ENCODE measurements at places on chromosomes 16 and 17.

DNA sequence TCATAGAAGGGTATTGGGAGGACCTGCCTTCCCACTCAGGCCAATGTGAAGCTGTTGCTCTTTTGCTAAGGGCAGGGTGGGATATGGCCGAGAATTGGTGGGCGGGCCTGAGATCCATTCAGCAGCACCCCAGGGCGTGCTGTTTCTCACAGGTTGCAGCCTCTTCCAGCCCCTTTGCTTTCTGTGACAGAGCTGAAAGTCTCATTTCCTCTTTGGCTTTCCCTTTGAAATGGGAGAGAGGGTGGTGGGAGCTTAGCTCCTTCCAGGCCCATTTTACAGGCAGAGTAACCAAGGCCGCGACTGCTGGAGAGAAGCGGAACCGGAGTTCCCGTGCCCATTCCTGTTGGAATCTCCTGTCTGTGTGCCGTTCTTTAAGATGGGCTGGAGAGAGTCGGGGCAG lies 183.0 kb downstream of the RAB11FIP4 start:
- DNase-seq: no peak

DNA sequence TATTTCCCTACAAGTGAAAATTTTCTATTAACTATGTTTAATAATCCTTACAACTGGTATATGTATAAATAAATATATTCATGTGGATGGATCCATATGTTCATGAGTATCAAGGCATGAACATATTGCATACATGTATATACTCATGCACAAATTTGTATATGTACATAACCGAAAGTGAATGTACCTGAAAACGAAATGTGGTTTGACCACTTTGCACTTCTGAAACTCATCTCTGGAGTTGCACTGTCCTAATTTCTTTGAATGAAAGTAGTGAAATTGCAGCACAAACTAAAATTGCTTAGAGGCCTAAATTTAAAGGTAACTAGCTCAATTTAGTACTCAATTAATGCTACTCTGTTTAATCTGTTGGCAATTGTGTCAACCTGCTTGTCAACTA lies 27.4 kb upstream of the GNAO1 start:
- no peak for DNase-seq

DNA sequence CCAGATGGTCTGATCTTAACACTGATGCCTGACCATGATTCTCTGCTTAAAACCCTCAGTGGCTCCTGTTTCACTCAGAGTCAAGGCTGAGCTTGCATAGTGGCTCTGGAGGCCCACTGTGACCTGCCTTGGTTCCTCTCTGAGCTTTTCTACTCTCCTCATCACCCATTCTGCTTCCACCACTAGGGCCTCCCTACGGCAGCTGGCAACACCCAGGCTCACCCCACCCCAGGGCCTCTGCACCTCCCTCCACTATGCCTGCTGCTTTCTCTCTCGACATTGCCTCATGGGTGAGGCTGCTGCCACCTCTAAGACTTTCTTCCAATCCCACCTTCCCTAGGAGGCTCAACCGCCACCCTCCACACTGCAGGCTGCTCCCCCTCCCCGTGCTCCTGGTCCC lies 127.6 kb downstream of the IRX3 start:
- DNase-seq: no peak

GRCh38 chr16:67805718-67806427 lies 487 bp downstream of the RANBP10 start:
- DNase-seq: no peak

- no peak for DNase-seq
Measured at GRCh38 chr16:23868136-23868535, 32.4 kb downstream of the PRKCB start.

GRCh38 chr16:68768771-68769170 lies 31.7 kb downstream of the CDH1 start:
- no peak for DNase-seq

GRCh38 chr17:16465861-16466338 lies 26.1 kb downstream of the LRRC75A start:
- no peak for DNase-seq

DNA sequence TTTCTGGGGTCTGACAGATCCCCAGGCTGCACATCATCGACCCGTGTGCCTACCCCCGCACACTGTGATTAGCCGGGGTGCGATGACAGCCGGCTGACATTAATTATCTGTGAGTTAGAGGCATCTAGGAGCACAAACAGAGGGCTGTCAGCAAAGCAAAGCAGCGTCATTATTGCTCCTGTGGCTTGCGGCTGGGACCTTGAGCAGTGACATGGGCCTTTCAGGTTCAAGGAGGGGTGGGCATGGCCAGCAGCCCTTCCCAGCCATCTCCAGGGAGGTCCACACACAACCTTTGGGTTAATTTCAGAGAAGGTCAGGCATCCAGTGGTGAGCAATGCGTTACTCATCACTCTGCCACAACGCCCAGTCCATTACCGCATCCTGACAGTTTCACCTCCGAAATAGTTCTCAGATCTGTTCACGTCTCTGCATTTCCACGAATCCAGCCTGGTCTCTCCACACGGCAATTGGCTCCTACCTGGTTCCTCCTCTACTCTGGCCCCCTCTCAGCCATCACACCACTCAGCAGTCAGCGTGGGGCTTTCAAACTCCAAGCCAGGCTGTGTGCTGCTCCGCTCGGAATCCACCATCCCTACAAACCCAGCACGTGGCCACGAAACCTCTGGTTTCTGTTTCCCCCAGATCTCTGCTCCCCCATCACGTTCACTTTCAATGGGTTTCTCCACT lies 249.7 kb upstream of the C16orf82 start:
- DNase-seq: peak; percentile 81

- DNase-seq: no peak
Measured at GRCh38 chr16:73043828-73044467, 4.0 kb downstream of the ZFHX3 start.

DNA sequence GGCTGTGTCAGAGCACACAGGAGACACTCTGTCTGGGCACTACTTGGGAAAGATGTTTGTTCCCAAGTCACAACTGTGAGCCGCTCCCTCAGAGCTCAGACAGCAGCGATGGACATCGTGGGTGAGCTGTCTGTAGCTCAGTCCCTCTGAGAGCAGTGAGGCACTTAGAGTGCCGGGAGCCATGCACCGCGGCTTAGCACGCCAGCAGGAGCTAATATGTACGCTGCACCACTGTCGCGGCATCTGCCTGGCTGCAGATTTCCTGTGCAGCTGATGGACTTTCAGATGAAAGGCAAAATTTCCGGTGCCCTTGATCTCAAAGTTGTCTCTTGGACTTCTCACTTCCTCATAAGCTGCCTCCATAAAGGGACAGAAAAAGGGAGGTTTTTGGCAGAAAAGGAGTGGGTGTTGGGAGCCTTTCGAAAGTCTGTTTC lies 92.8 kb upstream of the ZNF469 start:
- no peak for DNase-seq

Data from RCC 7860 (cell line).